ENCODE measurements at places on chromosomes 11 and 22.

- no peak for DNase-seq
Measured at GRCh38 chr22:39021552-39022250, 774 bp downstream of the APOBEC3D start.

GRCh38 chr11:134032043-134032442 lies 36.8 kb upstream of the JAM3 start:
- no peak for DNase-seq

GRCh38 chr11:6268820-6269219 lies 9.2 kb downstream of the CCKBR start:
- DNase-seq = no peak

- DNase-seq = no peak
Measured at GRCh38 chr11:57542582-57542981, 5.2 kb downstream of the SMTNL1 start.

DNA sequence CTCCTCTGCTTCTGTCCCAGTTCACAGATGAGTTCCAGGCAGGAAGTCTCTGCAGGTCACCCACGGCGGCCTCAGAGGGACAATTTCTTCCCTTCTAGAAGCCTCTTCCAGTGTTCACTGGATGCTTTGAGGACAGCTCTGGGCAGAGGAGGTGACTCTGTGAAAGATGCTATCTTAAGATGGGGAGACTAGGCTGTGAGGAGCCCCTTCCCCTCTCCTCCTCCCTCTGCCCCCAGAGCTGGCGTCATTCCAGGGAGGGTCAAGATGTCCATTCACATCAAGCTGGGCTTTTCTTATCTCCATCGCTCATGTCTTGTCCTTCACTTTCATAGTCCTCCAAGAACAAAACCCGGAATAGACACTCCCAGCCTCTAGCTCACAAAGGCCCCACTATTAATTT lies 3.3 kb downstream of the APLNR start:
- no peak for DNase-seq

- DNase-seq = no peak
Measured at GRCh38 chr11:94897330-94897768, 76.0 kb downstream of the CWC15 start.

DNA sequence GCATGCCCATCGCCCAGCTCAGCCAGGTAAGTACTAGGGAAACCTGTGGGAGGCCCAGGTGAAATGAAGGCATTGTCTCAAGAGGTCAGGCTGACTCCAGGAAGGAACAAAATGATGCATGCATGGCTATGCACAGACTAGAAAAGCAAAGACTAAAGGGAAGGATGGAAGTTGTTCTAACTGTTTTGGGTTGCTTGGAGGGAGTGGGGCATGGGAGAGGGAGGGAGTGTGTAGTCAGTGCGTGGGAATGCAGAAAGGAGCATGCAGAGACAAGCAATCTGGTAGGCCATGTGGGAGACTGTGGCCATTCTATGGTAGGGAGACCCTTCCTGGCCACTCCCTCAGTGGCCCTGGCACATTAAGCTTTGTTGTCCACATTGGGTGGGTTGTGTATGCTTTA lies 2.9 kb downstream of the MICAL3 start:
- DNase-seq = no peak

DNA sequence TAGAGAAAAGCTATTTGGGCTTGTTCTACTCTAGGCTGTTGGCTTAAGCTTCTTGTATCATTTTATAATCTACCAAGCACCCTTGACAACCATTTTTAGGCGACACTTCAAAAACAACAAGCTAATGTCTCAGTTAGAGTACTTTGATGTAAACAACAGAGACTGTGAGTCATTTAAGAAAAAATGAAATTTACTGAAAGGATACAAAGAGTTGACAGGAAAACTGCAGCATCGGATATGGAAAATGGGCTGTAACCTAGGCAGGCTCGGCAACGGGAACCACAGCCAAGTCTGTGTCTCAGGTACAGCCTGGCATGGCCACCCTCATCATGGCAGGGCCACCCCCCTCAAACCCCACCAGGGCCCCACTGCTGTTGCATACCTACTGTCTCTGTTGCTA lies 4.4 kb upstream of the RNF169 start:
- DNase-seq = no peak

DNA sequence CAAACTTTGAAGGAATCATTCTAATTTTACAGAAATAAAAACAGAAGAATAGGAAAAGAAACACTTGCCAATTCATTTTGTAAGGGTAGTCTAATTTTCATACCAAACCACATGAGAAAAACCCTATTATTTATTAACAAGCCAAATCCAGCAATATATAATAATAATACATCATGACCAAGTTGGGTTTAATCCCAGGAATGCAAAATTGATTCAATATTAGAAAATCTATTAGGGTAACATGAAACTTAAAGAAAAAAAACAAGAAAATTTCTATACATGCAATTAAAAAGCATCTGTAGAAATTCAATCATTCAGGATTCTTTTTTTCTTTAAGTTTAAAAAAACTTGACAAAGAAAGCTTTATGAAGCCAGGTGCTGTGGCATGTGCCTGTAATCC lies 16.8 kb downstream of the MAPK1 start:
- no peak for DNase-seq

DNA sequence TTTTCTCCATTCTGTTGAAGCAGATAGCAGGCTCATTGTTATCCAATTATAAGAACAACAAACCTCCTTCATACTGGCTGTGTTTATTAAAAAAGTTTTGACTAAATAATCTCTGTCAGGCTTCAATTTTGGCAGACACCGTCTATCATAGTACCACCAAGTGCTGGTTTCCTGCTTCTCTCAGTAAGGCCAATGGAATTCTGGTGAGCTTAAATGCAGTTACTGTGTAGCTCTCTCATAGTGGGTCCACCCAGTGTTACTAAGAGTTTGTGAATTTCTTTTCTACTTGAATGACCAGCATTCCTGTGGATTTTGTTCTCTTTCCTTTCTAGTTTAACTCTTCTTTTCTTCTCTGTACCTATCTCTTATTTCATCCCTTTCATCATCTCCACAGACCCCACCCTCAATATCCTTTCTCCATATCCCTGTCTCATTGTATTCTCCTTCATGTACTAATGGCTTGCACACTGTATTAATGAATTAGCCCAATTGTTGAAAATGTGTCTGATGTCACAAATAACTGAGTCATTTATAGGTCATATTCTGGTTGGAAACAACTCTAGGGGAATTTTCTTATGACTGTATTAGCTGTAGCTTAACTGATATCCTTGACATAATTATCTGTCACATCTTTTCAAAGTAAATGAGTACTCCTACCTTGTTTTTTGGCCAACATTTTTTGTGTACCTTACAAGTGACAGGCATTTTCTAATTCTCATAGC lies 372.1 kb downstream of the FAT3 start:
- DNase-seq = no peak

DNA sequence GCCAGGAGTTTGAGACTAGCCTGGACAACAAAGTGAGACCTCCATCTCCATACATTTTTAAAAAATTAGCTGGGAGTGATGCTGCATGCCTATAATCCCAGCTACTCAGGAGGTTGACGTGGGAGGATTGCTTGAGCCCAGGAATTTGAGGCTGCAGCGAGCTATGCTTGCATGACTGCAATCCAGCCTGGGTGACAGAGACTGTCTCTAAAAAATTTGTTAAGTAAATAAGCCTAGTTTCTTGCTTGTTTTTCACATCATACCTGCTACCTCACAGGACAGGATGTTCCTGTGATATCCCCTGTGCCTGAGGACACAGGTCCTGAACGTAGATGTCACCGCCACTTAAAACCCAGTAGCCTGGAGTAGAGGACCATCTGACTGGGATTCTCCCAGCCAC lies 348.6 kb downstream of the MN1 start:
- no peak for DNase-seq

DNA sequence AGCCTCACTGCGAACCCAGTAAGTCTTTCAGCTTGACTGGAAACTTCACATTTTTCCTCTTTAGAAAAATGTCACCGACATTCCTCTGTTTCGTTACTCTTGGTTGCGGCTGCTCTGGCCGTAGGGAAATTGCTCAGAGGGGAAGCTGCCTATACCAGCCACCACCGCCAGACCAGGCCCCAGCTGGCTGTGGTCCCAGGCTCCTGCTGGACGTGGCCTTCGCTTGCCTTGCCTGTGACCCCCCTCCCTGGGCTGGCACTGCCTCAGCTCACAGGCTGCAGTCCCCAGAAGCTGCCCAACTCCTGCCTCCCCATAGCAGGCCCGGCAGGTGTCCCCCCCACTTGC lies 197.8 kb downstream of the MN1 start:
- DNase-seq = no peak

GRCh38 chr22:49966774-49967705 lies 6.5 kb downstream of the PIM3 start:
- no peak for DNase-seq

DNA sequence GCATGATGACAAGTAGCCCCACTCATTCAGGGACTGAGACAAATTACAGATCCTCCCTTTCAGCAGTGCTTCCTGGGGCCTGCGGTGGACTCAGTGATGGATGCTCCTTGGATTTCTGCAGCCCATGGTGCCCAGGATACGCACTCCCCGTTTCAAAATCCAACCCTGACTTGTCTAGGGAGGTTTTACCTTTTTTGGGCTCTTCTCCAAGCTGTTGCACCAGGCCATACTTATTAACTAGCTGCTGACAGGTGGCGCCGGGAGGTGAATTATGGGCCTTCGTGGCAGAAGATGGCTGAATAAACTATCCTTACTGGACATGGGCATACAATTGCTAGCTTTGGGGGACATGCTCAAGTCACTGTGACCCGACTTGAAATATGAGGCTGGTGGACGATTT lies 324.3 kb upstream of the SYN3 start:
- no peak for DNase-seq

- DNase-seq = no peak
Measured at GRCh38 chr11:117423046-117423575, 95.5 kb downstream of the CEP164 start.

GRCh38 chr11:78037825-78038620 lies 14.9 kb upstream of the KCTD14 start:
- DNase-seq = no peak

GRCh38 chr11:119134389-119134978 lies 13.1 kb downstream of the HINFP start:
- no peak for DNase-seq

DNA sequence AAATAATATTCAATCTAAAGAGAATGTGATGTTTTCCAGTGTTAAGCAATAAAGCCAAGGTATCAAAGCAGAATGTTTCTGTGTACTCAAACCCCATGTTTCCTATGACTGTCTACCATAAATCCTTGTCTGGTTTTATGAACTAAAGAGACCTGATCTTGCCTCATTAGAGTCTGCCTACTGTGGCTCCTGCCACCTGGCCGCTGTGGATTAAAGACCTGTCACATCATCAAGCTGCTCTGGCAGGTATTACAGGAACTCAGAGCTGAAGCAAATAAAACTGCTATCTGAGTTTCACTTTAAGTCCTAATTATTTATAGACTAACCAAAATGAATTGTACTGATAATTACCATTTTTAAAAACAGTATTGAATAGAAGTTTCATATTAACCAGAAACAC lies 207.8 kb upstream of the CCDC90B start:
- DNase-seq = no peak

GRCh38 chr11:68574308-68574707 lies 110.0 kb upstream of the GAL start:
- no peak for DNase-seq

GRCh38 chr11:60348116-60348515 lies 21.1 kb downstream of the MS4A6E start:
- no peak for DNase-seq

GRCh38 chr11:109026891-109027489 lies 362.1 kb downstream of the DDX10 start:
- DNase-seq = no peak

GRCh38 chr11:64629796-64630562 lies 39.0 kb downstream of the SLC22A12 start:
- no peak for DNase-seq

- DNase-seq = no peak
Measured at GRCh38 chr11:2534134-2534956, 89.5 kb downstream of the KCNQ1 start.

GRCh38 chr11:17230867-17231851 lies 23.4 kb upstream of the PIK3C2A start:
- no peak for DNase-seq

- no peak for DNase-seq
Measured at GRCh38 chr11:122853971-122854446, 15.7 kb downstream of the CRTAM start.

DNA sequence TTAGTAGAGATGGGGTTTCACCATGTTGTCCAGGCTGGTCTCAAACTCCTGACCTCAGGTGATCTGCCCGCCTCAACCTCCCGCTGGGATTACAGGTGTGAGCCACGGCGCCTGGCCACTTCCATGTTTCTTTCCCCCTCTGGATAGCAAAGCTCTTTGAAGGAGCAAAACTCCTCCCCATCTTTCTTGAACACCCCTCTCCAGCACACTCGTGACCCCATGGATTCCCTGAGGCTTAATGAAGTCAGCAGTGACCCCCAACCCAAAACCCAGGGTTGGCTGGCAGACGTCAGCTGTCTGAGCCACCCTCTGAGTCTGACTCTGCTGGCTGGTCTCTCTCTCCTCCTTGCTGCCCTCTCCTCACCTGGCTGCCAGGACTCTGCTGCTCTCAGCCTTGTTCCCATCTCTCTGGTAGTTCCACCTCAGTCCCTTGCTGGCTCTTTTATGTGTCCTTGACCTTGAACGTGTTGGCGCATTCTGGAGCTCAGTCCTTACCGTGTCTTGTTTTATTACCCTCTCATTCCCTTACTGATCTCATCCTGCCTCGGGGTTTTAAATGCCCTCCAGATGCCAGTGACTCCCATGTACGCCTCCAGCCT lies 44.5 kb downstream of the PARVG start:
- DNase-seq = no peak

DNA sequence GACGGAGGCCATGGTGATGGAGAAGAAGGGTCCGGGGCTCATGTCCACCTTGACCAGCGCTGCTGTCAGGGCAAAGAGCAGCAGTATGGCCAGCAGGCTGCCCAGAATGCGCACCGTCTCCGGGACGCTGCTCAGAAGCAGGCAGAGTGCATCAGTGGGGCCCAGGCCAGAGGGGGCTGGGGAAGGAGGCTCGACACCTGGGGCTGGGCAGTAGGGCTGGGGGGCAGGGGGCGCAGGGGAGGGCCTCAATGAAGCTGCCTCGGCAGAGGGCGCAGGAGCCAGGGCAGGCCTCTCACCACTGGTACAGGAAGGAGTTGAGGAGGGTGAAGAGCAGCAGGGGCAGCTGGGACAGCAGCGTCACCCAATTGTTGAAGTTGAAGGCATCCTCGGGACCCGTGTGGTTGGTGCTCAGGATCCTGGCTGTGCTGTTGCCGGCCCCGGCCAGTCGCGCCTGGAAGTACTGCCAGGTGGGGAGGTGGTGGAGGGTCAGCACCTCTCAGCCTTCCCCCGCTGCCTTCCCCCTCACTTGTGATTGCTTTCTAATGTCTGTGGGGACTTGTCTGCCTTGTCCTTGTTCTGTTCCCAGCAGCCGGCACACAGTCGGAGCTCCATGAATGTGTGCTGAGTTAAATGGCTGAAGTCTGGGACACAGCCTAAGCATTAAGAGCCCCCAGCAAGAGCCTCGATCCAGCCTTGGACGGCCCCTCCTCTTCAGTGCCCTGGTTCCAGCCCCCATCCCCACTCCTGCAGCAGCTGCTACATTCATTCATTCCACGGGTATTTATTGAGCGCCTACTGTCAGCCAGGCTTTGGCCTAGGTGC lies 2.3 kb downstream of the SLC29A2 start:
- no peak for DNase-seq
